Neuronal stem cell (in vitro differentiated cells): ENCODE measurements at places on chromosomes 16 and 17.

DNA sequence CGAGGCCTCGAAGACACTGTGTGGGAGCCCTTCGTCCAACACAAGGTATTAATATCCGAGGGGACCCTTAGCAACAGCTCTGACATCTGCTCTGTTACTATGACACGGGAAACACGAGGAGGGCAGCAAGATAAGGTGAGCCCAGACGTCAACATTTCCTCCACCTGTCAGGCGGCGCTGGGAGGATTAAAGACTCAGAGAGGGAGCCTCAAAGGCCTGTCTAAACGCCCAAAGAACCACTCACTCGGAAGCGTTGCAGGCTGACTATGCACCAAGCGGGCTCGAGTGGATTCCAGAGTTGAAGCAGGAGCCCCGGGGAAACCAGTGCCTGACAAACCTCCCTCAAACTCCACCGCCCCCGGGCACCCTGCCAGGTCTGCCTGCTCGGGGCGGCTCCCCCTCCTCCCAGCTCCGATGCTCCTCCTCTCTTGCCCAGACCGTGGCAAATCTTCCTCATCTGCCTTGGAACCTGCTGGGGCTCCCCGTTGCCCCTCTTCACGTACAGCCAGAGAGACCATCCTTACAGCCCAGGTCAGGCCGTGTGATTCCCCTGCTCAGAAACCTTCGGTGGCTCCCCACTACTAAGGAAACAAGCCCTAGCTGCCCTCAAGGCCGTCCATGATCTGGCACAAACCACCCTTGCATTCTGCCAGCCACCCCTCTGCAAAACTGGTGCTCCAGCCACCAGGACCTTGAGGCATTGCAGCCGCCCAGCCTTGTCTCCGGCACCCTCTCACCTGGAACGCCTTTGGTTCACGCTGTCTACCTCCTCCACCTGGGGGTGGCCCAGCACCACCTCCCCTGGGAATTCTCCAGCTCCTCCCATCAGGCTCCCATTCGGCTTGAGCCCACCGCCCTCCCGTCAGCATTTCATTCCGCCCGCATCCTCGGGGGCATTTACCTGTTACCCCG, 16.2 kb downstream of the RPH3AL start:
- DNase-seq = no peak

GRCh38 chr17:54972406-54973138, 4.0 kb downstream of the STXBP4 start:
- no peak for DNase-seq

DNA sequence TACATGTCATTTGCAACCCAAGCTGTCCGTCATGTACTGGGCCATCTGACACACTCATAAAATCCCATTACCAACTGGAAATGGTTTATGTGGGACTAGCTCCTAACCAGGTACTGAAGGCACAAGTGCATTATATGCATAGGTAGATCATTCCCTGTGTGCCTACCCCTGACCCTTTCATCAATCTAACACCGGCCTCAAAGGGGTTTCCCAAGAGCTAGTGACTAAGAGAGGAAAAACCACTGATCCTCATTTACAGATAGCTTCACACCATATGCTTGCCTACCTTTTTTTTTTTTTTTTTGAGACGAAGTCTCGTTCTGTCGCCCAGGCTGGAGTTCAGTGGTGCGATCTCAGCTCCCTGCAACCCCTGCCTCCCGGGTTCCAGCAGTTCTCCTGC, 449.8 kb downstream of the SLC39A11 start:
- DNase-seq = no peak

GRCh38 chr17:357644-358043, 5.0 kb upstream of the RPH3AL start:
- DNase-seq = no peak
